NB4 (cell line): ENCODE measurements at places on chromosomes 2 and 18.

DNA sequence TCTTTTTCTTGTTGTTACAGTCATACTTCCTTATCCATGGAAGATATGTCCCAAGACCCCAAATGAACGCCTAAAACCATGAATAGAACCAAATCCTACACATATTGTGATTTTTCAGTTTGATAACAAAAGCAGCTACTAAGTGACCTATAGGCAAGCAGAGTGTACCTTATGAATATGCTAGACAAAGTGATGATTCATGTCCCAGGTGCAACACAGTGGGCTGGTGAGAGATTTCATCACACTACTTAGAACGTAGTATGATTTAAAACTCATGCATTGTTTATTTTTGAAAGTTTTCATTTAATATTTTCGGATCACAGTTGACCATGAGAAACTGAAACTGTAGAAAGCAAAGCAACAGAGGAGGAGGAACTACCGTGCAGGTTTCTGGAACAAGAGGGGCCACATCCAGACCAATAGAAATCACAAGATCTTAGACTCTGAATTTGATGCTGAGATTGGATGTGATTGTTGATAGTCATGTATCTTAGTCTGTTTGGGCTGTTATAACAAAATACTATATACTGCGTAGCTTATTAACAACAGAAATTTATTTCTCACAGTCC, 470.8 kb upstream of the VRK2 start:
- no peak for DNase-seq

- no peak for DNase-seq
These were observed 532.9 kb downstream of the ZNF516 start for GRCh38 chr18:75962036-75962572.

- no peak for DNase-seq
These were observed 50.9 kb downstream of the KDM3A start for GRCh38 chr2:86492048-86492453.

GRCh38 chr2:195652911-195653310, 4.1 kb upstream of the SLC39A10 start:
- no peak for DNase-seq

DNA sequence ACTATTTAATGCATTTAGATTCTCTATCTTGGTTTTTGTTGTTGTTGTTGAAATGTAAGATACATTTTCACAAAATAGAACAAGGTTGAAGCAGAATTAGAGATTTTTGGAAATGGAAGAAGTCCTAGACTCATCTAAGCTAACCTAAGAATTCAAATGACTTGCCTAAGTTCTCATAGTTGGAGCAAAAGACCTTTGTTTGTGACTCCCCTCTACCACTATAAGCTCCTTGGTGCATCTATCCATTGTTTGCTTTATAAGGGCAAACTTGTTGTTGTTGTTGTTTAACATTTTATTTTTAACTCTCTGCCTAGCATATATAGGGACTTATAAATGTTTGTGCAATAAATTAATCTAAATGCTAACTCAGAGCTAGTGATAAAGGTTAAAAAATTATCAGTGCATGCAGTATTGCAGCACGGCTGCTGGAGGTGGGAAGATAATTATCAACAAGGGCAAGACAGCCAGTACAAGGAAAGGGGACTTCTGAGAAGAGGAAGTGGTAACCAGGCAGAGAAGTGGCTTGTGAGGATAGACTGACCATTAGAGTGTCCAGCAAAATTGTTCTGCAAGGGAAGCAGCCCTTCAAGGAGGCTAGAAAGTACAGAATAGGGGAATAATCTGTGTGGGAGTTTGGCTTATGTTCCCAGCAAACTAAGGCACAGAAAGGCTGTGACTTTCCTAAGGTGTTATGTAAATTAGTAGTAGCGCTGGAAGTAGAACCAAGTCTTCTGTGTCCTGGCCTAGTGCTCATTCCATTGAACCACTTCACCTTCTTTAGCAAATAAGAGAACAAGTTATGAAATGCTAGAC, 38.1 kb upstream of the ACYP2 start:
- DNase-seq = peak; percentile 50

DNA sequence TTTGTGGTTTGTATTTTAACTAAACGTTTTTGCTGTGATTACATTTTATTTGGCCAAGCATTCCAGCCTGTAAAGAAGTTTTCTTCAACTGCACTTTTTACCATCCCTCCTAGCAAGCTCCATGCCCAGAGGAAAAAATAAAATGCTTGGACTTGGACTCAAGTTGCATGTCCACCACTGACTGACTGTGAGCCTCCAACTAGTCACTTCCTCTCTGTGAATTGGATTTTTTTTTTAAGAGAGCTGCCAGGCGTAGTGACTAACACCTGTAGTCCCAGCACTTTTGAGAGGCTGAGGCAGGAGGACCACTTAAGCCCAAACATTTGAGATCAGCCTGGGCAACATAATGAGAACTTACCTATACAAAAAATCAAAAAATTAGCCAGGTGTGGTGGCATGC, 1185.2 kb upstream of the PIK3C3 start:
- DNase-seq = no peak

GRCh38 chr2:88209521-88210131, 39.5 kb downstream of the THNSL2 start:
- DNase-seq = no peak

- DNase-seq = no peak
These were observed 18.0 kb upstream of the KCNG2 start for GRCh38 chr18:79779700-79780190.

- no peak for DNase-seq
These were observed 33.3 kb downstream of the STRADB start for GRCh38 chr2:201484805-201485204.

- no peak for DNase-seq
These were observed 78.5 kb downstream of the MDH1 start for GRCh38 chr2:63667132-63667700.

DNA sequence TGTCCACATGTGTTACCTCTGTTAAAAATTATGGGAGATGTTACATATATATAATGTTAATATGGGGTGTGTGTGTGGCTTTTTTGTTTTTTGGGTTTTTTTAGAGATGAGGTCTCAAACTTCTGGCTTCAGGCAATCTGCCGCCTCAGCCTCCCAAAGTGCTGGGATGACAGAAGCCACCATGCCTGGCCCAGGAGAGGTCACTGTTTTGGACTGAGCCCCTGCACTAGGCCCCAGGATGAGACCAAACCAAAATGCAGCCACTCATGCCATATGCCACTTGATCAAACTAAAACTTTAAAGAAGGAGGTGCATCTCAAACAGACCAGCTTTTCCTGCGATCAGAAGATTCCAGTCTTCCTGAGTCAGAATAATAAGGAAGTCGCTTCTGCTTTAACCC, 2.5 kb downstream of the ADI1 start:
- no peak for DNase-seq

- no peak for DNase-seq
These were observed 42.7 kb upstream of the ALPP start for GRCh38 chr2:232335859-232336215.

DNA sequence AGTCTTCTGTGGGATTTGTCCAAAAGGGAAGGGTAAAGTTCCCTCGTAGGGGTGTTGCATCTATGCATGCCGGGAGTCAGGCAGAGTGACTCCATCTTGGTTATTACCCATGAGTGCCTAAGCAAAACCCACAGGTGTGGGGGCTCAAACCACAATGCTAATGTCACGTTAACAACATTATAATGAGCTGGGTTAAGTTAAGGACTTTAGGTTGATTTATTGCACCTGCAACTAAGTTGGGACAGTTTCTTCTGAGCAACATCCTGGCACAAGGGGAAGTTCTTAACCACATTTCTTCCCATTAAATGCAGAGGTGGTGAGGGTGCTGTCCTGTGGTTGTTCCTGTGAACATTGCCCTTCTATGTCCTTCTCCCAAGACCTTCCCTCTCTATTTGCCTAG, 1596.8 kb upstream of the SLC39A10 start:
- DNase-seq = peak; percentile 16

- DNase-seq = no peak
These were observed 82.3 kb downstream of the ACVR2A start for GRCh38 chr2:147927053-147927588.

- peak; percentile 62 for DNase-seq
These were observed 96.5 kb upstream of the SERTAD2 start for GRCh38 chr2:64750001-64750816.

DNA sequence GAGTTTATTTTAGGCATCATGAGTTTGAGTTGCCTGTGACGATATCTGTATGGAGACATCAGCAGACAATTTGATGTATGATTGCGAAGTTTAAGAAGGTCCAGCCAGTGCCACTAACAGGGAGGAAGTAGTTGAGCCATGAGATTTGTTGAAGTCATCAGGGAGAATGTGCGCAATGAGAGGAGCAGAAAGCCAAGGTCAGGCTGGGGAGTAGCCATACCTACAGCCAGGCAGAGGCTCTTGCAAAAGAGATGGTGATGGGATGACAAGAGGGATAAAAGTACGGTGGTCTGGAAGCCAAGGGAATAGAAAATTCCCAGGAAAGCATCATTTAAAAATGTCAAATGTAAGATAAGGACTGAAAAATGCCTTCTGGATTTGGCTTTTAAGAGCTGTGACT, 51.2 kb downstream of the LIMS1 start:
- DNase-seq = peak; percentile 40

- DNase-seq = peak; percentile 48
These were observed 221.5 kb upstream of the SLC35G4 start for GRCh38 chr18:11387880-11388279.

GRCh38 chr2:216589791-216590190, 43.4 kb upstream of the IGFBP2 start:
- DNase-seq = no peak

DNA sequence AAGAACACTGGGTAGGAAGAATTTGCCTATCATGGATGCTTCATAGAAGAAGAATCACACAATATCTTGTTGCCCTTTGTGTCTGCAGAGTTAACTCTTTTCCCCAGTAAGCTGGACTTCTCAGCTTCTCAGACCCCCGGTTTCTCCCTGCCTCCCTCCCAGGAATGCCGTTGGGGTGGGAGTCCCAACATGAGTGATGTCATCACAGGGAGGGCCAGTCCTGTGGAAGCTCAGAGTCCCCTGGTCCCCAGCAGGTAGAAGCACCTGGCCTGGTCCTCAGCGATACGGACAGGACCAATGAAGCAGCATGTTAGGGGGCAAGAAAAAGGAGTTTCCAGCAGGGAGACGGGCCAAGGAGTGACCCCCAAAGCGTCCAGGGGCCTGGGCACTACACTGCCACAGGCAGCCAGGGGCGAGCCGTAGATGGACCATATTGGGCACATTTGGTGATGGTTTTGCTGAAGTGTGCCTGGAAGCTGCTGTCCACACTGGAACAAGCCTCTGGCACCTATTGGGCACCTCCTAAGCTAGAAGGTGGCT, 235.9 kb upstream of the SMAD2 start:
- DNase-seq = no peak

- no peak for DNase-seq
These were observed 152.9 kb downstream of the ALPK2 start for GRCh38 chr18:58476022-58476421.

DNA sequence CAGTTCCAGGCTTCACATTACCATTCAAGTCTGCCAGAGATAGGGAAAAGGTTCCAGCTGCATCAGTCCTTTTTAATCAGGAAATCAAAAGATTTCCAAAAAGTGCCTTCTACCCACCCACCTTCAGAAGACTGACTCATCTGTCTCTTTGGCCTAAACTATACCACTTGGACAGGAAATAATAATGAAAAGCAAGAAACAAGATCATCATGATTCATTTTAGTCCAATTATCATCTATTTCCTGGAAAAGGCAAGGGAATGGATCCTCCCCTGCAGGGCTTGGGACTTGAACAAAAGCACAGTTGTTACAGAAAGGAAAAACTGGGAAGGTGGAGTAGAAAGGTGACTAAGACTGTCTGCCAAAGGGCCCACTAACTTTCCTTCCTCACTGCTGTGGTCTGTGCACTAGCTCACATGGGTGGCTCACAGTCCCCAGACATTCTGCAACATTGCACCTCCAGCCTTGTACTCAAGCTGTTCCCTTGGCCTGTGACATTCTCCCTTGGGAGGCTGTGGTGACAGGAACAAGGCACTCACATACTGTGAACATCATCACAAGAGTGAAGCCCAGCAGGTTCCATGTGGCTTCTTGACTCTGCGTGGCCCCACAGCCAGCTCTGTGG, 75.3 kb downstream of the VSNL1 start:
- DNase-seq = no peak

- DNase-seq = no peak
These were observed 12.1 kb downstream of the SH3RF3 start for GRCh38 chr2:109141006-109141600.

DNA sequence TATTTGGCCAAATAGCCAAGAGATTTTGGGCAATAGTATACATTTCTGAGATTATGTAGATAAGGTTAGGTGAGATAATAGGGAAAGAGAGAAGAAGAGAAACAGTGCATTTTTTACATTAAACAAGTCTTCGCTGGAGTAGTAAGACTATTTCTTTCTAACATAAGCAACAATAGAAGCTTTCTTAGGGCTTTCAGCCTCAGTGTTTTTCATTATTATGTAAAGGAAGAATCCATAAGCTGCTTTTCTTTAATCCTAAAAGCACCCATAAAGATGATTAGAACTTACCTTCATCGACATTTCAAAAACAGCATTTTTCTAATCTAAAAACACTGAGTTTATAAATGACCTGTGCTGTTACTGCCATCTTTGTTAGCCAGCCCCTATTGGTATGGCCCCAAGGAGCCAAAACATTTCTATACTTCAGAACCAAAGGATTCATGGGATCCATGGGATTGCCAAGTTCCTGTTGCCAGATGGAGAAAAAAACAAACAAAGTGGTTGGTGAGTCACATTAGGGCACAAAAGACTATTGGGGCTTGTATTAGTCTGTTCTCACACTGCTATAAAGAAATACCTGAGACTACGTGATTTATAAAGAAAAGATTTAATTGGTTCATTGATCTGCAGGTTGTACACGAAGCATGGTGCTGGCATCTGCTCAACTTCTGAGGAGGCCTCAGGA, 88.2 kb downstream of the SCG2 start:
- no peak for DNase-seq

GRCh38 chr2:234377761-234378391, 119.0 kb downstream of the ARL4C start:
- DNase-seq = no peak

DNA sequence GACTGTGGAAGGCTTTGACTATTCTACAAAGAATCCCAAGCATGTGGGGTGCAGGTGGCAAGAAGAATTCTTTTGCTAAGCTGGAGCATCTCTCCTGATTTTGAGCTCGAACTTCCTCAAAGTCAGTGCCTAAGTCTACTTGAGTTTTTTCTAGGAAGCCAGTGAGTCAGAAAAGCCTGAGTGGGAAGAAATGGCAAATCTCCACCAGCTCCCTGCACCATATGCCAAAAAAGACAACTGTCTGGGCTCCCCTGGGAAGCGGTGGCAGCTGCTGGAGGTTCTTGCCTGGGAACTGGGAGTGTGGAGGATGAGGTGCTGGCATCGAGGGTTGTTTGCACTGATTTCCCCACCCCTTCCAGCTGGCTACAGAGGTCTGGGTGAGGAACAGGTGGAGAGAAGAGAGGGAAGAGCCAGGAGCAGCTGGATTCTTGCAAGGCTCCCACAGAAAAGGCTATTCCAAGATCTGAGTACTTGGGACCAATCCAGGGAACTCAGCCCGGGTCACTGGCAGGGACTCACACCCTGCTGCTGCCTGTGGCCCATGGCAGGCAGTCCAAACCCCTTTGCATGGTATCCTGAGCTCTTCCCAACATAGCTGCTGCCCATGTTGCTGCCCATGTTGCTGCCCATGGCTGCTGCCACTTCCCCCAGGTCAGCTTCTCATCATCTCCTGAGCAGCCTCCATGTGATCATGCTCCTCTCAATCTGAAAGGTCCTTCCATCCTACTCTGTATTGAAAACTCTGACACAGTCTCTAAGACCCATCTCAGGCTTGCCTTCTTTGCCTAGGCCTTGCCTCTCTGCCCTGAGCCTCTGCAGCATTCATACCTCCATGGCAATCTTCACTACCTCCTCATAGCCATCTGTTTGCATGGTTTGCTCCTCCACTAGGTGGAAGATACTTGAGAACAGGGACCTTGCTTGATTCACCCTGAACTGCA, 128.3 kb upstream of the SPATS2L start:
- DNase-seq = no peak

- peak; percentile 71 for DNase-seq
These were observed 159.6 kb upstream of the SIX2 start for GRCh38 chr2:45168711-45169338.
